T-helper 2 cell (primary cell): ENCODE measurements at places on chromosomes 12 and 14.

GRCh38 chr12:92933606-92934005 lies 4.5 kb upstream of the EEA1 start:
- DNase-seq = no peak

DNA sequence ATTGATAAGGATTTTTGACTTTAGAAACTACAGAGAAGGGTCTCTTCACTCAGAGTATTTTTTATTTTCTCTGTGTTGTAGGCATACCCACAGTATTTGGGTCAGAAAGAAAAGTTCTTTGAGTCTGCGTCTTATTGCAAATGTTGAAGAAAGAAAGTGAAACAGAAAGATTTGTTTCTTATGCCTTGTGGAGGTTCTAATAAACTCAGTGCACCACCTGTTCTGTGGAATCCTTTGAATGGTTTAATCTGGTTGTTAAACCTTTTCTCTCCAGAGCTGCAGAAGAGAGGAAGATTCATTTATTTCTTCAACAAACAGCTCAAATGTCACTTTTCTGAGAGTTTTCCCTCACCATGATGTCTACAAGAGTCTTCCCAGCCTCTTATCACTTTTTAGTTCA lies 146.6 kb upstream of the PLEKHG7 start:
- DNase-seq = no peak

GRCh38 chr12:124694846-124695497 lies 127.6 kb upstream of the NCOR2 start:
- DNase-seq = no peak

DNA sequence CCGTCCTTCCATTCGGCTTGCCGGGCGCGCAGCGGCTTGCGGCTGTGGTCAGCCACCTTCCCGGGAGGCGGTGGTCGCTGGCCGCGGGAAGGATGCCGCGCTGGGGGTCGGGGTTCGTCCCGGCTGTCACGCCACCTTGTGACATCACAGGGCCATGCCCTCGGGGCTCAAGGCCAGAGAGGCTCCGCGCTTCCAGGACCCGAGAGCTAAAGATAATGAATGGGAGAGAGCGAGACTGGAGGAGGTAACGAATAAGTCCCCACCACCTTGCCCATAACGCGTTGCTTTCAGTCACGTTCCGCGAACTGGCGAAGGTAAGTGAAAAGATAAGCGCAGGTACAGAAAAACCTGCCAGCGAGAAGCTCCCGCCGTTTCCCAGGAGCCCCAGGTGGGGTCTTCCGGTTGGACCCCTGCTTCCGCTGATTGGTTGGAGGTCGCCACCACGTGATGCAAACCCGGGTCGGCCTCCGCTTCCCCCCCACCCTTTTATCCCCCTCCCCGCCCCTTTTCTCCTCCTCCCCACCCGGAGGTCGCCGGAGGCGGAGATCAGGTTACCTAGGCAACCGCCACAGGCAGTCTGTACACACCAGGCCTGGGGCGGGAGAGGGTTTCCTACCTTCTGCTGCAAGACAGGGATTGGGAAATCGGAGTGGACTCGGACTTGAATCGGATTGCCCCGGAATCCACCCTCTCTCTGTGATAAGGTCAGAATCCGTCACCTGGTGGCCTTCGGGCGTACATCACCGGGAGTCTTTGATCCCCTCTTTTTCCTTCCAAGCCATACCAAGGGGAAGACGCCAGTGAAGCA lies at the start of gene LRRC9:
Gene LRRC9 (plus strand): TSS at position 575 of the 808 bp plus-strand sequence.
- DNase-seq = peak; percentile 9

- no peak for DNase-seq
Observed at GRCh38 chr14:56182410-56182809, 64.2 kb downstream of the PELI2 start.

DNA sequence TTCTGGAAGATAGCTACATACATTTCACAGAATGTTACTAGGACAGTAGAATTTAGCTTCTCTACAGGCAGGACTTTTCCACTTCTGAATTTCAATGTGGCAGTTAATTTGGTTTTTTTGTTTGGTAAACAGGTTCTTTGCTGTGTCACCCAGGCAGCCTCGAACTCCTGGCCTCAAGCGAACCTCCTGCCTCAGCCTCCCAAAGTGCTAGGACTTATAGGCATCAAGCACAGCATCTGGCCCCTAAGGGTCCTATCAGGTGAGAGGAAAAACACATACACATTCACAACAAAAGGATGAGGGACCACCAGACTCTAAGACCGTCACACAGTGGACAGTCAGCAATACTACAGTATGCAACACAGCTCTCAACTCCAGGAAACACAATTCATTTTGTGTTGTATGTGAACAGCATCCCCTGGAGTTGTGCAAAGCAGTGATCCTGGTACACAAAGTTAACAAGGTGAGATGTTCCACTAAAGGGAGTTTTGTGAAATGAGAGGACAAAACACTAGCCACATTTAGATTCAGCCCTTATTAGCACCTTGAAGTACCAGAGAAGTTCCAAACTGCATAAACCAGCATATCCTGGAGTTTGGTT lies 6.9 kb downstream of the ATP2B1 start:
- no peak for DNase-seq

- DNase-seq = peak; percentile 51
Observed at GRCh38 chr14:90382491-90383125, 14.2 kb upstream of the CALM1 start.

GRCh38 chr12:27808841-27809240 lies 28.8 kb upstream of the MANSC4 start:
- DNase-seq = no peak

GRCh38 chr12:133010657-133011297 lies 24.6 kb downstream of the ZNF26 start:
- peak; percentile 9 for DNase-seq

- DNase-seq = no peak
Observed at GRCh38 chr12:100984796-100985195, 190.2 kb downstream of the ANO4 start.

DNA sequence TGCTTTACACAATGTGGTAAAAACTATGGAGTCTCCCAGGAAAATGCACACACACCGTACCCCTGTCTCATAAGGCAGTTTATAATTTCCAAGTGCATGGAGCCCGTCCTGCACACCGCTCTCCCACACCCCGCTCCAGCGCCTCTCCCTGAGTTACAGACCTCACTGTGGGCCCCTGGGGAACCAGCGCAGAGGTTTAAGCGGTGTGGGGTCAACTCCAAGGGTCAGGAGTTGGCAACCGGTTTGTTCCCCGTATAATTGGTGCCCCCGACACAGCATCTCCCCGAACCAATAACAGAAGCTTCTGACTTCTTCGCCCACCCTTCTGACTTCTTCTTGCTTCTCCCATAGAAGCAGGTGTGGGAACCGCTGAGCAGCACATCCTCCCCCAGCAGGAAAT lies 58.4 kb upstream of the DDX11 start:
- no peak for DNase-seq

DNA sequence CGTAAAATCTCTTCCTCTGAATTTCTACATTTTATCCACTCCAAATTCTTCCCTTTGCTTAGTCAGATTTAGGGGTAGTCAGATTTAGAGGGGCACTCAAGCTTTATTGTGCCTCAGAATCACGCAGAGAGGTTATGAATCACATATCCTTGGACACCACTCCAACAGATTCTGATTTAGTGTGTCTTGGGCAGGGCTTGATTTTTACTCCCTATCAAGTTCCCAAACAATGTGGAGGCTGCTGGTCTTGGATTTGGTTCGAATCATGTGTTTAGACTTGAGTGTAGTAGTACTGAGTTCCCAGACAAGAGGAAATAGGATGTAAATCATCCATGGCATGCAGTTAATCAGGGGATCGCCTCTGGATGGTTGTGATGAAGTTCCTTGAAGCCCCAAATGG lies 298.1 kb upstream of the CLEC14A start:
- no peak for DNase-seq

- DNase-seq = no peak
Observed at GRCh38 chr12:49094160-49094974, at the start of gene DHH. Gene DHH (minus strand): TSS chr12:49094801. CDS start chr12:49094512, 289 bp downstream.

DNA sequence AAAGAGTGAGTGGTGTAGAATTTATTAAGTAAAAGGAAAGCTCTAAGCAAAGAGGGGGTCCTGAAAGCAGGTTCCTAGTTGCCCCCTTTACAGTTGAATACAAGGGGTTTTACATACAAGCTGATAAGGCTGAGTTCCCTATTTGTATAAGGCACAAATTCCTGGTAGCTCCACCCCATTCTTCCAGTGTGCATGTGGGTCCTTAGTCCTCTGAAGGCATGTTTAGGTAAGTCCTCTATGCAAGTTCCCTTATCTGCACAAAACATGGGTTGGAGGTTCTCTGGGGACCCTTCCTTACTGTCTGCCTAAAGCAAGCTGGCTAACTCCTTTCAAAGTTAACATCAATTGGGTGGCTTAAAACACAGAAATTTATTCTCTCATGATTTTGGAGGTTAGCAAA lies 2.9 kb upstream of the FAR2 start:
- DNase-seq = no peak

DNA sequence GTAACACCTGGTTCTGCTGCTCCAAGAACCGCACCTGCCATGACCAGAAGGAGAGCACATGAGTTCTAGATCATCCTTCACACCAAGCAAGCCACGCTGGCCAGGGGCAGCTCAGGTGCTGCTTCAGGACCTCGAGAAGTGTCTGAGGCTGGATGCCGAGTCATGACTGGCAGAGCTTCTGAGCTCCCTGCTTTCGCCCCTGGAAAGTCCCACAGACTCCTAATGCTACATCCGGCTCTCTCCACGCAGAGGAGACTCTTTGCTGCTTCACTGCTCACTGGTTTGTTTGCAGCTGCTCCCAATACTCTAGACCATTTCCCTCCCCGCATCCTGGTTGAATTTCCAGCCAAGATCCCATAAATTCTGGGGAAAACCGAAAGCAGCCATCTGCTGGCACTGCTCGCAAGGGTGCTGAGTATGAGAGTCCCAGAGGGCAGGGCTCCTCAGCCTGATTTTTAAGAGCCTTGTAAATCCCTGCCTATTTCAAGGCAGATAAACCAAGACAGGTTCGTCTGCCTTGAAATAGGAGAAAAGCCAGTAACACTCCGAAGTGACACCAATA lies 1.4 kb downstream of the KRT2 start:
- no peak for DNase-seq

DNA sequence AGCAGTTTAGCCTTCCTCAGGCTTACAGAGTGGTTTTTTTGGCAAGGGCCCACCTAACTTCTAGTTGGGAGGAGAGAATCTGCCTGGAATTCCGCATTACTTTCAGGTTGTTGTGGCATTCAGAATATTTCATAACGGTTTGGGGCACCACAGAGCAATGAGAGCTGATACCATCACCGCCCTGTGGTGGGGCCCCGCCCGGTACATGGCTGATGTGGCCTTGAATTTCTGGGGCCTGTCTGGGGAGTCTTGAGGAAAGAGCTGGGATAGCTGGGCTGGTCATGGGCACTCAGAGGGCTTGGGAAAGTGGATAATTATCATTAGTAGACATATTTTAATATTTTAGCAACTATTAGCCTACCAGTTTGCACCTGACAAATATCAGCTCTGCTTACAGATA lies 4.2 kb downstream of the TESPA1 start:
- DNase-seq = peak; percentile 80

DNA sequence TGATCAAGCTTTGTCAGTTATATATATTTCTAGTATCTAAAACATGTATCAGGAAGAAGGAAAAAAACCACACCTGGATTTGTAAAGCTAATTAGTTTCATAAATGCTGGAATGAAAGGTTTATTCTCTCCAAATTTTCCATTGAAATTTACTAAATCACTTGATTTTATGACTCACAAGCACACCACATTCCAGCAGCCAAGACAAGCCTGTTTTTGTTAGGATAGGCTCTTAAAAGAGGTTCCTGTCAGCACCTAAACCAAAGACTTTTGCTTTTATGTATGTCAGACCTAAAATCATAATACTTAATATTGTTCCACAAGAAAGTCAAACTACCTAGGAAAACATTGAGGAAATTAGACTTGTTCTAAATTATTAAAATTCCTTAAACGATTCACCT lies 85.3 kb upstream of the PAWR start:
- no peak for DNase-seq

DNA sequence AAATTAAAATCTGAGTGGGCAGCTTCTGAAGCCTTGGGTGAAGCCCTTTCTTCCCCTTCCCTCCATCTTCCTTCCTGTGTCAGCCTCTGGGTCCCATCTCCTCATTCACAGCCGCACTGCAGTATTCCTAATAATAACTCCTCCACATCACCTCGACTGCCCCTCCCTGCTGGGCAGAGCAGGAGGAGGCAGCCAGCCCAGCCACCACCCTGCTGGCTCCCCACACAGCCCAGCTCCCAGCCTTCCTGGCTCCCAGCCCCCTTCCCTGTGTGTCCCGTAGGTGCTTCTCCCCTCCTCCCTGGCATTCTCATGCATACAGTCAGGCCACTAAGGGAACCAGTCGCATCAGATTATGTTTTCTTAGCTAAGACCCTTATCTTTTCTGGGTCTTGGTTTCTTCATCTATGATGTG lies 3.7 kb downstream of the IFFO1 start:
- no peak for DNase-seq

DNA sequence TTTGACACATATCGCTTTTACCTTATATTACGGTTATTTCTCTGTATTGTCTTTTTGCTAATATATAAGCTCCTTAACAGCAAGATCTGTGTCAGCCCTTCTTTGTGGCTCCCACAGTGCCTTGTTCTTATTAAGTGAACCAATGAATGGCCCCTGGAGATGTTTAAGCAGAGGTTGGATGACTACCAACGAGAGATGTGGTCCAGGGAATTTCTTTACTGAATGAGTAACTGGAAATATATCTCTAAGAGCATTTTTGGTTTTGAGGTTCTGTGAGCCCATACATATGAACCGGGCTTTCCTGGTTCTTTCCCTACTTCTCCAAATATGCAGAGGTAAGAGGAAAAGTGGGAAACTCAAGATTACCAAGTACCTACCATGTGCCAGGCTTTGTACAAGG lies 23.5 kb downstream of the CALCOCO1 start:
- DNase-seq = no peak

DNA sequence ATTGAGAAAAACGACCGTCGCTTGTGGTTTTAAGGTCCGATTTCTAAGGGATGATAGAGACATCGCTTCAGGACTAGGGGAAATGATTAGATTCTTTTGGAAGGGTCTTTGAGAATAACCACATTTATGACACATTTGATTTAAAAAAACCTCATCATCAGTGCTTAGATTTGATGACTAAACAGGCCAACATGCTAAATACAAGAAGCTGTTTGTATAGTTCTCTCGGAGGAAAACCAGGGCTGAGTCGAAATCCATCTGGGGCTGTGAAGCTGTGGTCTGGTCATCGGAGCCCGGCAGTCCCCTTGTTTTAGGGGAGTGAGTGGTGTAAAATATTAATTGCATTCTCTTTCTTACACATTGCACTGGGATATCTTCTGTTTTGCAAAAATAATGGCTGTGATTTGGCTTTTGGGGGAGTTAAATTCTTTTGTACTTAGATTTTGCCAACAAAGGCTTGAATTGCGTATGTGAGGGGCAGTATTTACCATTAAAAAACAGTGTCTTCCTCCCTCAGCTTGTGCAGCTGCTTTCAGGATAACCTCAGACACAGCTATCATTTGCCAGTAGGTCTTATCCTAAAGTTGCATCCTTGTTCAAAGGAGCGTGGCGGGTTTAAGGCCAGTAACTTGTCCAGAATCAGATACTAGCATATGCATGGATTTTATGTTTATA lies 550 bp downstream of the GNG2 start:
- DNase-seq = no peak

- DNase-seq = no peak
Observed at GRCh38 chr12:105574056-105574715, 243.7 kb downstream of the C12orf75 start.
